Lower leg skin (tissue), 4 donors: ENCODE measurements at places on chromosomes 6 and 20. TPM values are rescaled to one million over a fixed set of nuclear protein-coding genes. Genes with fewer than 3 reads are reported as not detected.
A peak's percentile ranks its signal among the peaks of the same experiment; 100 is the strongest.

The TPMT gene
- 6.1 TPM for total RNA-seq

The RAMACL gene
- 0.93 TPM for total RNA-seq

The FAM83C gene
- total RNA-seq: 54.4 TPM

- DNase-seq: no peak
These were observed 14.9 kb upstream of the TTPAL start for GRCh38 chr20:44460795-44461141.

GRCh38 chr6:11212664-11213063, 19.8 kb downstream of the NEDD9 start:
- DNase-seq: peak; percentile 77

GRCh38 chr6:10425975-10426780, 11.3 kb upstream of the TFAP2A start:
- DNase-seq: peak; percentile 90

DNA sequence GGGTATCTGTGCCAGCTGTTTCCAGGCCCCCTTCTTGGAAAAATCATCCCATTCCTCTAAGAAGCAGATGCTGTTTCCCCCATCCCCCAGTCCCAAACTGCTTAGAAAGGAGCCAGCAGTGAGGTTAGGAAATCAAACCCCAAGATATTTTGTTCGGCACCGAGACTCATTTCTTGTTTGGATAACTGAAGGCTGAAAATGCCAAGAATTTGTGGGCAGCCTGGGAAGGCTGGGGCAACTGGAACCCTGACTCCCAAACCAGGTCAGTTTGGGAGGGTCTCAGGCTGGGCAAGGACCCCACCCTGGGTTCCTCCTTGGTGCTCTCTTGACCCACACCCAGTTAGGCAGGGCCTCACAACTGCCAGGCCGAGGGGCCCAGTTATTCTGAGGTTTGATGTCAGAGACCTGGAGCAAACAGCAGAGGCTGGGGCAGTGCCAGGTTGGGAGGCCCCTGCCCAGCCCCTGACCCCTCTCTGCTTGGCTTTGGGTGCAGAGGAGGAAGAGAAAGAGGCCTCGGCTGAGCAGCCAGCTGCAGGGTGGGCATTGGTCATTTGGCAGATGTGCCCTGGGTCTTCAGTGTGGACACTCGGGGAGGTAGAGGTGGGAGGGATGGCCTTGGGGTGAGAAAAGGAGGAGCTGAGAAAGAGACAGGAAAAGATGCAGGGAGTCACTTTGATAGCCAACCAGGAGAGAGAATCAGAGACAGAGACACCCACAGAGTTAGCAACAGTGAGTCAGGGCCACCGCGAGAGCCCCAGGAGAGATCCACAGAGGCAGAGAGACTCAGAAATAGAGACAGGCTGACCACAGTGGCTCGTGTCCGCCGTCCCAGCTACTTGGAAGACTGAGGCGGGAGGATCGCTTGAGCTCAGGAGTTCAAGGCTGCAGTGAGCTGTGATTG, 5.0 kb downstream of the ANGPT4 start:
- DNase-seq: peak; percentile 73

- DNase-seq: no peak
These were observed 25.3 kb downstream of the ACSS1 start for GRCh38 chr20:25032478-25033264.

DNA sequence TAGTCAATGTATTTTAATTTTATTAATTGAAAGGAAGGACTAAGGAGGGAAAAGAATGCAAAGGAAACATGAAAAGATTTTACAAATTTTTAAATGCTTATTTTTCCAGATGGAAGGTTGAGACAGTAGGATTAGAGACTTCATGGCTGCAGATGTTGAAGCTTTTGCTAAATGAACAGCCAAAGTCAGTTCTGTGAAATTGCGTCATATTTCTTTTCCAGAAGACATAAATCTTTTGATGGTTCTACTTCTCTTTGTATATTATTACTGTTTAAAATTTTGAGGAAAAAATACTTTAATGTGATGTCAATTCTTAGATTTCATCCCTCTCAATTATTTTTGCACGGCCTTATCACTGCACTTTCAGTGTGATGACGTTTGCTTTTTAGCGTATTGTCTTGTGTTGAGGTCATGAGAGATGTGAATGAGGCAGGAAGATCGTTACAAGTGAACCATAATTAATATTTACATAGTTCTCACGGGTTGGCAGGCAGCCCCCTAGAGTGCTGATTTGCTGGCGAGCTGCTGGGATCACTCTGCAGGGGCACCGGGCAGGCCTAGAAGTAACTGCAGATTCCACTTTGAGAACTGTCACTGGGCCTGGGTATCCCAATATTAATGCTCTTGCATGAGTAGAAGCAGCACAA, 158.1 kb downstream of the TBXT start:
- DNase-seq: no peak

DNA sequence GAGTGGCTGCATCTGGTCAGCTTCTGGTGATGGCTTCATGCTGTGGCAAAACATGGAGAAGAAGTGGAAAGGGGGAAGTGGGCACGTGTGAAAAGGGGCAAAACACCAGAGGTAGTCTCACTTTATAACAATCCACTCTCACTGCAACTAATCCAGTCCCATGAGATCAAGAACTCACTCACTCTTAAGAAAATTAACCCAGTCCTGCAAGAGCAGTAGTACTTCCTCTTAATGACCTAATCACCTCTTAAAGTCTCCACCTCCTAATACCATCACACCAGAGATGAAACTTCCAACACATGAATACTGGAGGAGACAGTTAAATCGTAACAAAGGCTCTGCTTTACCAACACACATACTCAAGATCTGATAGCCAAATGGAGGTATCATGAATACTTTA, 152.6 kb downstream of the THEMIS start:
- DNase-seq: no peak
